AG10803 (cell line): ENCODE measurements at places on chromosomes 12 and 14.

GRCh38 chr12:6280053-6280469, 30.4 kb upstream of the PLEKHG6 start:
- peak; percentile 93 for DNase-seq

DNA sequence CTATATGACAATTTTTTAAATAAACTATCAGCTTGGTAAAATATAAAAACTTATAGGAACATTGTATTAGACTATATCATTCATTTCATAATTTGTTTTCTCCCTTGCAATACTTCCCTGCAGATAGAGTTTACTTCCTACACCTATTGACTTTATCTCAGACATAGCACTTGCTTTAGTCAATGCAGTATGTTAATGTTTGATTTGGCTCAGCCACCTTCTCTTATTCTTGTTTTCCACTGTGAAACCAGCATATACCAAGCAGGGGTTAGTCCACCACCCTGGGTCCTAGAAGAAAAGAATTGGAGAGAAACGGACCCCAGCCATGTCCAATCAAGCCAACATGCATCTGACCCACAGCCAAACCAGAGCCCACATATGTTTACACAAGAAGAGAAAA, 10.4 kb upstream of the SOX5 start:
- DNase-seq = no peak

DNA sequence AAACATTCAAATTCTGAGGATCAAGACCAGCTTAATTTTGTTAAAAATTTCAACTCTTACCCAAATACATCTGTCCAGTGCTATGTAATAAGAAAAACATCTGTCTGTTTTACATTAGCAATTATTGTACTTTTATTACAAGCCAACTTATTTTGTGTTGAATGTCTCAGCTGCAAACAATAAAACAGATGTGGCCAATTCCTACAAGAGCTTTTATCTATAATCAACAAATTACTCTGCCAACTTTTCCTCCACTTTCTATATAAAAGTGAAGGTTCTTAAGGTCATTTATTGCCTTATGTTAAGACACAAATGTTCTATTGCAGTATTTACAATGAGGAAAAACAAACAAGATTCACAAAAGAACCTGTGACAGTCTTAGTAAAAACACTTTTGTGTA, 72.7 kb downstream of the NOVA1 start:
- peak; percentile 18 for DNase-seq

- DNase-seq = no peak
Observed at GRCh38 chr12:55002355-55002754, 17.4 kb upstream of the NEUROD4 start.

- DNase-seq = peak; percentile 35
Observed at GRCh38 chr12:51751661-51752060, 96.9 kb downstream of the FIGNL2 start.
